Activated CD8-positive, alpha-beta memory T cell treated with anti-CD3 and anti-CD28 coated beads, Interleukin-2, amount 10 ng/mL, durations not matched to agents 7 days and 5 days (primary cell): ENCODE measurements at places on chromosomes 6 and 20.

DNA sequence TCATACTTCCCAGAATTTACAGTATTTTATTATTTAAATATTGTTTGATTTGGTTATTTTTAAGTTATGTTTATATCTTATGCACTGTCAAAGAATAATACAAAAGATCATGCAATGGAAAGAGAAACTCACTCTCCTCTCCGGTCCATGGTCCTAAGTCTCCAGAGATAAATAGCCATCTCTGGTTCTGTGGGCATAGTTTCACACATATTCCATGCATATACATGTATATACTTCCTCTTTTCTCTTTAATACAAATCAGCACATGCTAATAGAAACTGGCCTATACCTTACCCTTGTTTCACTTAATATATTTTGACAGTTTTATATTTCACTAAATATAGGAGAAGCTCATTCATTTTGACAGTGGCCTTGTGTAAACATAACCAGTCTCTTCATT, 901.7 kb upstream of the CITED2 start:
- no peaks in the 10 kb centered on the region for H3K27me3 ChIP-seq
- no peaks in the 10 kb centered on the region for H3K36me3 ChIP-seq
- H3K27ac ChIP-seq = no peak overlapping the region
- no peaks in the 10 kb centered on the region for H3K4me1 ChIP-seq

DNA sequence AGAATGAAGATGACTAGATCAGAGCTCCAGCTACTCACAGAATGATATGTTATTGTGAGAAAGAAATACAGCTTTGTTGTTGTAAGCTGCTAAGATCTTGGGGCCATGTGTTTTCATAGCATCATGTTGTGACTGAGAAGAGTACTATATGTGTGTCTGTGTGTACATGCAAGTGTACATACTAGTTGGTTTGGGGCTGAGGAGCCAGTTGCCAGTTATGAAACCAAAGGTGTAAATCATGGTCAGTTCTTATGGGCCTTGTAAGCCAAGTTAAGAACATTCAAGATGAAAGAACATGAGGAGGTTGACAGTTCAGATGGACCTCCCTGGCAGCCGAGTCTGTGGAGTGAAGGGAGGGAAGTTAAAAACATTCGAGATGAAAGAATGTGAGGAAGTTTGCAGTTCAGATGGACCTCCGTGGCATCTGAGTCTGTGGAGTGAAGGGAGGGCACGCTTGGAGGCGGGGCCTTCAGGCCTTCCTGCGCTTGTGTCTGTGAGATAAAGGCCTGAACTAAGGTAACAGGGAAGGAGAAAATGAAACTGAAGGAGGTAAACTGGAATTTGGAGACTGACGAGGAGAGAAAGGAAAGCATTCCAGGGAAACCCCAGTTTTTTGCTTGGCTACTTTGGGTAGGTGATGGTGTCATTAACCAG, 13.9 kb downstream of the AFDN start:
- H3K27me3 ChIP-seq = peaks cover 12% of the 10 kb centered on the region
- DNase-seq = no peak
- H3K36me3 ChIP-seq = no peaks in the 10 kb centered on the region

GRCh38 chr6:170584954-170585498, 589 bp upstream of the PDCD2 start:
- H3K4me3 ChIP-seq = peak overlapping the region; percentile 98
- DNase-seq = no peak
- peaks cover 7% of the 10 kb centered on the region for H3K27me3 ChIP-seq
- peaks cover 29% of the 10 kb centered on the region for H3K36me3 ChIP-seq
- peaks cover 26% of the 10 kb centered on the region for H3K4me1 ChIP-seq
- peak overlapping the region; percentile 95 for H3K27ac ChIP-seq

DNA sequence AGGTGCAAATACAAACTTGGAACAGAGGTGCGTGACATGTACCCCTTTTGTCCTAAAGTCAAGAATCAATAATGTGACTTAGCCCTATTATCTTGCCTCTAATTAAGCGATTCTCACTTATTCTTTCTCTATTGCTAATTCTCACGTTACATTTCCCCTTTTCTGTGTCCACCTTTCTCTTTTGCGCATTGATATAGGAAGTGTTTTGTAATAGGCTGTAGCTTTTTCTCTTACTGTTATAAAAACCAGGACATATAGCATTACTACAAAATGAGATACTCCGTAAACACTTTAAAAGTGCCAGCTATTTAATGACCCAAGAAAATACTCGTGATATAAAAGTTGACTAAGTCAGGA, 669 bp upstream of the TMEM30A start:
- H3K4me1 ChIP-seq = peaks cover 43% of the 10 kb centered on the region
- H3K27ac ChIP-seq = no peak overlapping the region
- no peak for DNase-seq
- H3K27me3 ChIP-seq = no peaks in the 10 kb centered on the region
- H3K36me3 ChIP-seq = peaks cover 8% of the 10 kb centered on the region

DNA sequence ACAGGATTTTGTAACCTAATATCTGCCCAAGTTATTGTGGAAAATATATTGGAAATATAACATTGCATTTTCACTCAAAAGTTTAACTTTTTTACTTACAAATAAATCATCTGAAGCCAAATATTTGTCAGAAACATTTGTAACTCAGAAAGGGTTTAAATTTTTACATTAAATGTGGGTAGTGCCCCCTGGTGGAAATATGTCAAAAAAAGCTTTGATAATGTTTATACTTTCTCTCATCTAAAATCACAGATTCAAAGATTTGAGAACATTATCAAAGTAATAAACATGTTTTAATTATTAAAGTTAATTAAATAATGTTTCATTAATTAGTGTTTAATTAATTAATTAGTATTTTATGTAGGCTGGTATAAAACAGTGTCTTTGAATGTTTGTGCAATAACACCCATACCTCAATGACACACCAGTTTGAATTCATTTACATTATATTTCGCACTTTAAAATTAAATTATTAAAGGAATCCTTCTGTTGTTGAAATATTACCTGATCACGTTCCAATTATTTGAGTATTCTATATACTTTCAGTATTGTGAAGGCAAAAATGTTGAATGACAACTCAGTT, 320.1 kb upstream of the FKBP1C start:
- no peaks in the 10 kb centered on the region for H3K4me1 ChIP-seq
- H3K36me3 ChIP-seq = no peaks in the 10 kb centered on the region
- H3K27ac ChIP-seq = no peak overlapping the region
- no peaks in the 10 kb centered on the region for H3K27me3 ChIP-seq

DNA sequence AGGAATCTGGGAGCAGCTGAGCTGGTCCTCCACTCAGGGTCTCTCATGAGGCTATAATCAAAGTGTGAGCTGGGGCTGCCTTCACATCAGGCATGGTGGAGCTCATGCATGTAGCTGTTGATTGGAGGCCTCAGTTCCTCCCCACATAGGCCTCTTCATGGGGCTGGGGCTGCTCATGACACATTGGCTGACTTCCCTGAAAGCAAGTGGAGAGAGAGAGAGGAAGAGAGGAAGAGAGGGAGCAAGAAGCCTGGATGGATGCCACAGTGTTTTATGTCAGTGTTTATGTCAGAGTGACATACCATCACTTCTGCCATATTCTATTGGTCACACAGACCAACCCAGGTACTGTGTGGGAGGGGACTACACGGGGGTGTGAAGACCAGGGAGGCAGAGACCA, 43.8 kb downstream of the EYA2 start:
- H3K4me1 ChIP-seq = no peaks in the 10 kb centered on the region
- H3K27ac ChIP-seq = no peak overlapping the region
- H3K36me3 ChIP-seq = no peaks in the 10 kb centered on the region
